ENCODE measurements at places on chromosomes 1 and 21.

- DNase-seq = no peak
Measured at GRCh38 chr1:46692811-46693770, 21.4 kb downstream of the TEX38 start.

GRCh38 chr1:10267319-10267718 lies 56.9 kb downstream of the KIF1B start:
- DNase-seq = no peak

DNA sequence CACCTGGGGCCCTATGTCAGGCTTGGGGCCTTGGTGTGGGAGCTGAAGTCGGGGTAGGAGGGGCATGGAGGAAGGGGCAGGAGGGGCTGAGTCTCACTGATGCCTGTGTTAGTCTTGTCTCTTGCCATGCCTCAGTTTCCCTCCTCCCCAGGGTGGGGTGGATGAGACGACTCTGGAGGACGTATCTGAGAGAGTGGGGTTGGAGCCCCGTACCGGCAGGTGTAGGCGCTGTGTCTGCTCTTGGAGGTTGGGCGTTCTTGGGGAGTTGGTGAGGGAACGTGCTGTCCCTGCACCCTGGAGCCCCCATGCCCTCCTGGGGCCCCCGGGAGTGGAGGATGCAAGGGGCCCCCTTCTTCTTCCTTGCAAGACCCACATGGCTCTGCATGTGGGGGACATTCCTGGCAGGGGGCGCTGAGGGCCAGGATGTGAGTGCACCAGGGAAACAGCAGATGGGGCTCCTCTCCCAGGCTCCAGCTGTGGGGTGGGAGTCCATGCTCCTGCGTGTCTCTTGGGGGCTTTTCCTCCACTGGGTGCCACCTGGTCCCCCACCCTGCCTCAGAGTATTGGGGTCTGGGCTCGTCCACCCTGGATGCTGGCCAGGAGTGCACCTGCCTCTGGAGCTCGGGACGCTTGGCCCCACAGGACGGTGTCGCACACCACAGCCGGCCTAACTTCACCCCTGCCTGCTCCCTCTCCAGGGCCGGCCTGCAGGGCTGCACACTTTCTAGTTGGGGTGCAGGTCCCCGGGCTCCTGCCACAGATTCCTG lies 1.4 kb upstream of the TNFRSF14 start:
- no peak for DNase-seq

DNA sequence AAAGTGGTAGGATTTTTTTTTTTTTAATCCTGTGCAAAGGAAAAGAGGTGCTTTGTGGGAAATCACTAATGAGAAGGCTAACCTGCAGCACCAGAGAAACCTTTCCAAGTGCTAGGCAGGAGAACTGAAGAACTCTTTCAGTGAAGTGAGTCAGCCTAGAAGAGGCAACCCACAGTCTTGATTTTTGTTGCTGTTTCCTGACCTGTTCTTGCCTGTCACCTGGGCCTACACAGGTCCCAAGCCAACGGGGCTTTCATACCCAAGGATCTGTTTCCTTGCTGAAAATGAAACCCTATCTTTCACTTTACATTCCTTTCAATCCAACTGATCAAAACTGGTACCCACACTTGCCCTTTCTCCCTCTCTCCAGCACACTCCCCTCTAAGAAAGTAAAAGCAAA lies 7.1 kb upstream of the IKBKE start:
- no peak for DNase-seq

DNA sequence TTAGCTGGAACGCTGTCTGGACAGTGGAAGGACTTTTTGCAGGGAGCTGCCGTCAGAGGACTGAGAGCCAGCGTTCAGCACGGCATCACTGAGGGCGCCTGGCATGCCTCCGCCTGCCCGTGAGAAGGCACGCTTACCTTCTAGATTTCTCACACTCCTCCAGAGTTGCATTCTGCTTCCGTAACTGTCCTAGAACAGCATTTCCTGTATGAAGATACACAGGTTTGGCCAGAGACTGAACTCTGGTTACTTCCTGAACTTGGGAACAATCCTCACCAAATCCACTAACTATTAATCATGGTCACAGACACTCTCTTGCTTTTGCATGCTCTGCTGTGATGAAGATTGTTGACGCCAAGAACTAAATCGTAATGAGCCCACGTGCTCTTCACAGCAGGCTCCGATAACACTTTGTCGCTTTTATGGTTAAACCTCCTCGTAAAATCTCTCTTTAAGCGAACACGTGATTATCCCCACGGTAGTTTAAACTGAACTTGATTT lies 93.5 kb downstream of the KIF26B start:
- no peak for DNase-seq

DNA sequence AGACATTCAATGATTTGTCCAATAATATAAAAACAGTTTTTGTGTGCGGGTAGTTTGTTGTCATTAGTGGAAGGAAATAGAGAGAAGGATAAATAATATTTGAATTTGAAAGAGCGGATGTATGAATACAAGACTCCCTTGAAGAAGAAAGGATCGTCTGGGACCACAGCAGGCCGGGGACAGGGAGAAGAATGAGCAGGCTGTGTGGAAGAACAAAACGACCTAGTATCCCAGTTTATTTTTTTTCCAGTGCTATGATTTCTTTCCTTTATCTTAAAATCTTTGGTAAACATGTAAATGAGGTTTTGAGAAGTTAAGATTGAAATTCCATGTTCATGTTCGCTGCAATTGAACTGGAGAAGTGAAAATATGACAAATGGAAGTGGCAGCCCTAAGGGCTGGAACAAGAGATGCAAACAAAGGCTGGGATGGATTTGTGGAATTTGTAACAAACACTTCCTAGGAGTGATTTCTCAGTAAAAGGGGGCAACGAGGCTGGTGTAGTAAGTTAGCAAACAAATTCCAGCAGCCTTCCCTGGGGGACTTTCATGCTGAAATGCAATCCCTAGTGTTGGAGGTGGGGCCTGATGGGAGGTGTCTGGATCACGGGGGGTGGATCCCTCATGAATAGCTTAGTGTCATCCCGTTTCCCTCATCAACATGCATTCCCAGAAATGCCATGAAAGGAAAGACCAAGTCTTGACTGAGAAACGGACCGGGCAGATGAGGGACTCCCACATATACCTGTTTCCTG lies 10.2 kb upstream of the IFI16 start:
- DNase-seq = no peak

DNA sequence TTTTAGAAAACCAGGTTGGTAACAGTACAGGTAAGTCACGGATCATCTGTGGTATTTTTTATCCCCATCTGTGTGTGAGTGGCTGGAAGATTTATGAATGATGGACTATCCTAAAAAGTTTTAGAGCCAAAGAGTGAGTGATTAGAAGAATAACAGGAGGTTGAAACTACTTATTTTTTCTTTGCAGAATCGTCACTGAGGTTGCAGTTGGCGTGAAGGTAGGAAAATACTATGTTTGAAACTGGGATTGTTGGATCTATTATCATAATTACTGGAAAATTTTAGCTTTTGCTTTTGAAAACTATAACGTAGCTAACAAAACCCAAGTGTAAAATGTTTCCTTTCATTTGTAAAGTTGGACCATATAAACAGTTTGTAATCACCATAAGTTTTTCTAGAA lies 1.8 kb downstream of the PTBP2 start:
- DNase-seq = no peak

DNA sequence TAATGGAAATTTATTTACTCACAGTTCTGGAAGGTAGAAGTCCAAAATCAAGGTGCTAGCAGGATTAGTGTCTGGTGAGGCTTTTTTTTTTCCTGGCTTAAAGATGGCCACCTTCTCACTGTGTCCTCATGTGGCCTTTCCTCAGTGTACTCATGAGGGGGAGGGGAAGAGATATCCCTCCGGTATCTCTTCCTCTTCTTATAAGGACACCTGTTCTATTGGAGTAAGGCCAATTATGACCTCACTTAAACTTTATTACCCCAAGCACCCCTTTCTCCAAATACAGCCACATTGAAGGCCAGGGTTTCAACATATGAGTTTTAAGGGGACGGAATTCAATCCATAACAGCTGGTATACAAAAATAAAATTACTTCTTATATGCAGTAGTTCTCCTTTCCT lies 203.7 kb upstream of the C1orf87 start:
- DNase-seq = no peak

GRCh38 chr1:83912876-83913275 lies 86.1 kb downstream of the TTLL7 start:
- no peak for DNase-seq

DNA sequence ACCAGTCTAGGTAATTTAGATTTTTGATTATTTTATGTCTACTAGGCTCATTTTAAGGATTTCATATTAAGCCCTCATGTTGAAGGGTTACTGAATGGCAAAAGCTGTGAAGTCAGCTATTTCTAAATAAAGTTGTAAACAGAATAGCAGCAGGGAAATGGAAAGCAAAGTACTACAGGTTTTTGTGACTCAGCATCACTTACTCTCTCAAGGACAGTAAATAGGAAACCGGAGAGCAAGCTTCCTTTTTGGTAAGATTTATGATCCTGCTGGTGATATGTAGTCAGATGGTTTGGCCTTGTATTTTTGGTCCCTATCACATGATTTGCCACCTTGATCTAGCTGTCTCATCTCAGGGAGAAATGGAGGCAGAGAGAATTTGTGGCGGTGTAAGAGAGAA lies 226.0 kb downstream of the RPS6KC1 start:
- no peak for DNase-seq

DNA sequence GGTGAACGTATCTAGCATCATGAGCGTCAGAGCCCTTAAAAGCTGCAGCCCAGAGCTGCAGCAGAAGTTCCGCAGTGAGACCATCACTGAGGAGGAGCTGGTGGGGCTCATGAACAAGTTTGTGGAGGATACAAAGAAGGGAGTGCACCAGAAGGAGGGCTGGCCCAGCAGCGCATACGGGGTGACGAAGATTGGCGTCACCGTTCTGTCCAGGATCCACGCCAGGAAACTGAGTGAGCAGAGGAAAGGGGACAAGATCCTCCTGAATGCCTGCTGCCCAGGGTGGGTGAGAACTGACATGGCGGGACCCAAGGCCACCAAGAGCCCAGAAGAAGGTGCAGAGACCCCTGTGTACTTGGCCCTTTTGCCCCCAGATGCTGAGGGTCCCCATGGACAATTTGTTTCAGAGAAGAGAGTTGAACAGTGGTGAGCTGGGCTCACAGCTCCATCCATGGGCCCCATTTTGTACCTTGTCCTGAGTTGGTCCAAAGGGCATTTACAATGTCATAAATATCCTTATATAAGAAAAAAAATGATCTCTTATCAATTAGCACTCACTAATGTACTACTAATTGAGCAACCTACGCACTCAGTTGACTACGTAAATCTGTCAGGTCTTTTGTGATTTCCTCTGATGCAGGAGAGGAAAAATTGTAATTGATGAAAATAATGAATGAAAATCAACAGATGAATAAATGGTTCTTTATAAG lies 2.8 kb downstream of the CBR1 start:
- DNase-seq = no peak

- no peak for DNase-seq
Measured at GRCh38 chr1:23650344-23650990, 41.1 kb upstream of the RPL11 start.

DNA sequence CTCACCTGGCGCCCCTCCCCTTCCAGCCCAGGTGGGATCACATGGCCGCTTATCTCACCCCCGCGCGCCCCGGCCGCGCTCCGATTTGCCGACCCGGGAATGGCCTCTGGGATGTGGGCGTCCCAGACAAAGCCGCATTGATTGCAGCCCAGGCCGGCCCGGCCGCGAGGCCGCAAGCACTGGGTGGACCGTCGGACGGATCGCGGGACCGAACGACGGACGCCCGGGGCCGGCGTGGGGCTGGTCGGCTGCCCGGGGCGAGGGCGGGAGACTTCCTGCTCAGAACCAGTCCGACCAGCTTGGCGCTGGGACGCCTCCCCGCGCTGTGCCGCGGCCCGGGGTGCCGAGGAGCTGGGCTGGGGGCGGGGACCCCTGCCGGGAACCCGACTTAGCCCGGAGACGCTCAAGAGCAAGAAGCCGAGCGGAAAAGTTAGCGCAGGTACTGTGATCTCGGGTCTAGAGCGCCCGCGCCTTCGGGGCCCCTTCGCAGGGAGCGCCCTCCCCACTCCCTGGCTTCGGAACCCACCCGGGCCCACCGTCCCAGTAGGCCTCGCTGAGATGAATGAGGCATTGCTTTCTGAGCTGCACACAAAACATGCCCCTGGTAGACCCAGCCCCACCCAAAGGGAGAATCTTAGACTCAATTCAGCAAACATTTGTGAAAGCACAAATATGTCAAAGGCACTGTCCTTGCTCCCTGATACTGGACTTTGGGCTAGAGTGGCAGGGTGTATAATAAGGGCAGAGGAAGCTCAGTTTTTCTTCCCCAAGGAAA lies 415 bp upstream of the LAD1 start:
- DNase-seq = no peak

GRCh38 chr1:116806245-116806644 lies 52.0 kb downstream of the CD2 start:
- peak; percentile 60 for DNase-seq

GRCh38 chr1:55816456-55817426 lies 601.6 kb upstream of the USP24 start:
- DNase-seq = no peak

DNA sequence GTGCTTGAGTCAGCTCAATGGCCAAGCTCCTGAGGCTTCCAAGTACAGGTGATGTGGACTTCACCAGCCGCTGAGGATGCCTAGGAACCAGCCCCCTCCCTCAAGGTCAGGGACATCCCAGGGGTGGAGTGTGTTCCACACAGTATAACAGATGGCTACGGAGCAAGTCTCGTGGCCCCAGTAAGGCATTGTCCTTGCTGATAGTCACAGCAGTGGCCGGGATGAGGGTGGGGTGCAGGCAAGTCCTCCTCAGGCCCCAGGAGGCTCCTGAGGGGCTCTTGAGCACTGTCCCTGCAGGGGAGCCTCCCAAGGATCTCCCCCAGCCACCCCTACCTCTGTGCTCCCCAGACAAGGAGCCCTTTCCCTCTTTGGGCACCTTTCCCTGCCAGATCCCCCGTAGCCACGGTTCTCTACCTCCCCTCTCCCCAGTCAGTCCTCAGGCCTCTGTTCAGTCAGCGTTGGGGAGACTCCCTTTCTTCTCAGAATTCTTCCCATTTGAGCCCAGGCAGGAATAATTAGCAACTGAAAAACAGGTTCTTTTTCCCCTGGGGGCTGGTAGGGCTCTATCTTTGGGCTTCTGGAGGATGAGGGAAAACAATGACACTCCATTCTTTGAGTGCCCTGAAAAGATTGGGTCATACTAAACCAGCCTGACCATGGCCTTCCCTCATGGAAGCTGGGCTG lies 7.1 kb upstream of the THEM5 start:
- DNase-seq = no peak

Data from stimulated activated CD8-positive, alpha-beta memory T cell treated with anti-CD3 and anti-CD28 coated beads, Interleukin-7, amount 100 ng/mL, for 24 hours (primary cell).